ENCODE measurements at places on chromosomes 3 and 15.

DNA sequence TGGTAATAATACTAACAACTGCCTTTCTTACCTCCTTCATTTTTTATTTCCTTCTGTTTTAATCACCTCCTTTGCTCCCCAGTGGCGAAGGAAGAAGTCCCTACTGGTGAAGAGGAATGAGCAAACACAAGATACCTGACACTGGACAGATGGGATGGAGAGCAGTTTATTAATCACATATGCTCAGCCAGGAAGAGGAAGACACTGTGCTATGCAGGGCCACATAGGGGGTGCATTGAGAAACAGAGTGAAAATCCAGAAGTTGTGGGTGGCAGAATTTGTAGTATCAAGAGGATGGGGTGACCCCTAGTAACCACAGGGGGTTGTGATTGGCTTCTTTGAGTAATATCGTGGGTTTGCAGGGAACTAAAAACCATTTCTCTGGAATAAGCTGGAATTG is 1041.9 kb downstream of the OTOL1 start:
- no peak for DNase-seq

DNA sequence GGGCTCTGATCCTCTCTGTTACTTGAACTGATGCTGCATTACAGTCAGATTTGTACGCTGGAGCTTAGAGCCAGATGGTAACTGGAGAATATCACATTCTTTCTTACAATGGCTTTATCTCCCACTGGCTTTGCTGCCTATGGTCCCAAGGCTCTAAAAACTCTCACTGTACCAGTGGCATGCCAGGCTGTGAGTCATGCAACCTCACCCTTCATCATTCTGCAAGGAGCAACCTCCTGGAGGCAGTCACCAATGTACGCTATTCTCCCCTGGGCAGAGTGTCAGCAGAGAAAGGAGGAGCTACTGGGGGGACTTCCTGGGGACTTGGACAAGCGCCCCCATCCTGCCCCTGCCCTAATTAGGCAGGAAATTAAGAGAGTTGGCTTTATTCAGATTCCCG is 97.9 kb upstream of the EIF1B start:
- no peak for DNase-seq

DNA sequence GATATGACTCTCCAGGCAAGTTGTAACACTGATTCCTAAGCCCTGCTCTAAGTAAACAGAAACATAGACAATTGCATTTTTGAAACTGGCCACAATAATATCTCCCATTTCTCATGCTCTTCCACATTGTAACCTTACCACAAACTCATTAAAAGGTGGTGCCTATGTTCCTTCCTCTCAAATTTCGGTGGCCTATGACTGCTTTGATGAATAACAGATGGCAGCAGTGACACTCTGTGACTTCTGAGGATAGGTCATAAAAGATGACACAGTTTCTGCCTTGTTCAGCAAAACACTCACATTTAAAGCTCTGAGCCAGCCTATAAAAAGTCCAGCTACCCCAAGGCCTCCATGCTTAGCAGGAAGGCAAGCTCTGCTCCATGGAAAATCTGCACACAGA is 195.2 kb downstream of the EFHB start:
- DNase-seq: no peak

DNA sequence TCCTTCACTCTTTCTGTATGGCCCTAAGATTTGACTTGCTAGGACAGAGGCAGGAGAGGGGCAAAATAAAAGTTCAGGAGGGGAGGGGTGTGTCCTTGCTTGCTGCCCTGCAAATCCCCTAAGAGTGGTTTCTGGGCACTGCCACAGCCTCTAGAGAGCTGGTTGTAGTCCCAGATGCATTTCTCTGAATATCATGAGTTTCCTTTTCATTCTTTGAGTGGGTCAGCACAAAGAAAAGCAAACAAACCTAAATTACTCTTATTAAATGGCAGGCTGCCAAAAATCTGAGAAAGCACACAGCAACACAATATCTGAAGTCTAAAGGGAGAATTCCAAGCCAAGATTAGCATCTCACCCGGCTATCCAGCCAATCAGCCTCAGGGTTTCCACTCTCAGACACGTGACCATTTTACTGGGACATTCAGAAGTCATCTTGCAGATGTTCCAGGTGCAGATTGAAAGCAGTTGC is 919.3 kb downstream of the TUSC7 start:
- DNase-seq: peak; percentile 6

- no peak for DNase-seq
Observed at GRCh38 chr3:4950351-4950784, 28.9 kb upstream of the BHLHE40 start.

- DNase-seq: no peak
Observed at GRCh38 chr3:99532246-99532645, 106.1 kb upstream of the COL8A1 start.

DNA sequence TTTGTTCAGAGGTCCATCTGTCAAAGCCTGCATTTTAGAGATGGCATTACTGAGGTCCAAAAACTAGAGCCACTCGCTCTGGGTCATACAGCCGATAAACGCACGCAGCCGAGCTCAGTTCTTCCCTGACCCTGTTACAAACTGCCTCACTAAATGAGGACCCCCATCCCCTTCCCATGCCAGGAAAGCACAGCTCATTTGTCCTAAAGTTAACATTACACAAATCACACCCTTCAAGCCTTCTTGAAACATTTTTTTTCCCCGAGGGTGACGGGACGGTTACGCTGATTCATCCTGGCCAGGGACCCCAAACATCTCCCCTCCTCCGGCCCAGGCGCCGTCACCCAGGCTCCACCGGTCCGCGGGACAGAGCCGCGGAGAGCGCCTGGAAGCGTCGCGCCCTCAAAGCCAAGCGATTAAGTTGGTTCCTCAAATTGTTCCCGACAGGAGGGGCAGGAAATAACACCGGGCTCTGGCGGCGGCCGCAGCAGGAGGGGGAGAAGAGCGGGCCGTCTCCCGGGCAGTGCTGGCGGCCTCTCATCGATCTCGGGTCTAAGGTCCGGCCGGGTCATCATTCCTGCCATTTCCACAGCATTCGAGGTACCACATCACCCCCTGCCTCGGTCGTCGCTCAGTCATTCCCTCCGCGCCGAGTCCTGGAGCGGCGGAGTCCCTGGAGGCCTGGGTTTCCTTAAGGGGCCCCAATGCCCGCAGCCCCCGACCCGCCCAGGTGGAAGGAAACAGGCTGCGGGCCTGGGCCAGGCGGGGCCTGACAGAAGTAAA is 619 bp upstream of the CMTM8 start:
- no peak for DNase-seq

- peak; percentile 82 for DNase-seq
Observed at GRCh38 chr3:104892044-104892443, 474.7 kb upstream of the ALCAM start.

- no peak for DNase-seq
Observed at GRCh38 chr15:91622711-91623342, 230.7 kb upstream of the SLCO3A1 start.

DNA sequence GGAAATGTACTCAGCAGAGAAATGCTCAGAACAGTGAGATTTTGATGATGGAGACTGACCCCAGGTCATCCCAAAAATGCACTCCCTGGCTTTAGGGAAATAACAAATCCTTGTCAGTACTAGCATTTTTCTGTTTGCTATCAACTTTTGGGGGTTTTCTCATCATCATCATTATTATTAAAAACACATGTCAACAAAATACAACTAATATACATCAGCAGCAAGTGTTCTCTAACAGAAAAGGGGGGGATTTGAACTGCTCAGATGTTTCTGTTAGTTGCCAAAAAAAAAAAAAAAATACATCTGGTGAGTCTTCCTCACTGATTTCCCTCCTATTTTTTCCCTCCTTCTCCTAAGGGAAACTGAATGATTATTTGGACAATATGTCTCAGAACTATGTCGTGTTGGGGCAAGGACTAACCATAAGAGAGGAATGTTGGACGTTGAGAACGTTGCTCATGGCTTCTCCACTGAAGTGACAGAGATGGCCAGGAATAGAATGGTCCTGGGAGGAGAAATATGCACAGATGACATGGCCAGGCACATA is 230.0 kb upstream of the MCTP2 start:
- DNase-seq: no peak

Data from NCI-H2171 treated with DMSO at 0.1 percent for 48 hours (cell line).